ENCODE measurements at places on chromosomes 7 and 10.

GRCh38 chr10:121313119-121313875, 284.9 kb downstream of the FGFR2 start:
- ATAC-seq = no peak

GRCh38 chr10:20005638-20006037, 189.4 kb downstream of the PLXDC2 start:
- ATAC-seq = no peak

DNA sequence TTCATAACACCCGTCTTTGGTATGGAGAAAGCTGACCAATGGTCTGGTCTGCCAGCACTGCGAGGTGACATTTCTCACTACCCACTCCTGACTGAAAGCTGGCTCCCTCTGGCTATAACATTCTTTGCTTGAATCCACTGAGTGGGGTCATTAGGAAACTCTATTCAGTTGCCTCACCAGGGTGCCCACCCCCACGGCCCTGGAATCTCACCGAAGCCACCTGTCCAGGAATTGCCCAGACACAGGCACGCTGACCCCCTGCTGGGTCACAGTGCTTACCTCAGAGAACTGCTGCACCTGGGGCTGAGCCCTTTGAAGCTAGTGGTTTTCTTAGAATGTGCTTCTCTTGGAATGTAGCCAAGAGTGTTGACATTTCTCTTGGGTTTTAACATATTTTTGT, 28.6 kb downstream of the HECW1 start:
- ATAC-seq = no peak

GRCh38 chr10:372566-372965, 237.3 kb downstream of the ZMYND11 start:
- no peak for ATAC-seq

DNA sequence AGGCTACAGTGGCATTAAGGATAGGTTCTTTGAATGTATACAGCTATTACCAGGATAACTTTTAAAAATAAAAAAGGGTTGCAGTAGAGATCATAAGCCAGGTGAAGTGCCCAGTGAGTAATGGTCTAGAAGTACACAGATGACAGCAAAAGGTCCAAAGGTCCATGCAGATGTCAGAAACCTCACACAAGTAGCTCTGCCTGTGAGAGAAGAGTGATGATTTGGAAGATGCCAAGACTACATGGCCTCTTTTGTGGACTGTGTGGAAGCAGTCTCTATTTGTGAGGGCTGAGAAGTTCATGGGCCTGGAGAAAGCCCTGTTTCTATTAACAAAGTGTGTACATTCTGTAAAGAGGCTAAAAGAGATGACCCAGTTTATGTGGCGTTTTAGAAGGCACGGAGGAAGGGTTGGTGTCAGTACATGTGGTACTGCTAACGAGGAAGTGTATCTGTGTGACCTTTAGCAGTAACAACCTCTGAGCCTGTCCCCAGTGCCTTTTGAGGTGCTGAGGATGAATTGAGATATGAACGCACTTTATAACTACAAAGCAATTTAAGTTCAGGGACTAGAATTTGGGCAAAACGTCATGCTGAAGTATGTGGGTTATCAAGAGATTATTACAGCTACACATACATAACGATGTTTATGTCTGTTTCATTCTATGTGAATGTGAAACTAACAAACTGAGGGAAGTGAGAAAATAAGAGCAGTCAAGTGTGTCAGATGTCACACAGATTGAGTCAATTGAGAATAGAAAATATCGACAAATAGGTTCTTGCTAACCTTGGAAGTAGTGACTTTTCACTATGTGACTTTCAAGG, 7.6 kb downstream of the CYCS start:
- ATAC-seq = no peak

- ATAC-seq = no peak
These were observed 5.0 kb upstream of the RBM17 start for GRCh38 chr10:6083523-6084475.

GRCh38 chr7:143299840-143300239, 11.7 kb downstream of the CASP2 start:
- peak; percentile 80 for ATAC-seq

- no peak for ATAC-seq
These were observed 286.0 kb downstream of the RNLS start for GRCh38 chr10:88297103-88297502.

- ATAC-seq = no peak
These were observed 74.9 kb downstream of the BEND7 start for GRCh38 chr10:13453896-13454295.

DNA sequence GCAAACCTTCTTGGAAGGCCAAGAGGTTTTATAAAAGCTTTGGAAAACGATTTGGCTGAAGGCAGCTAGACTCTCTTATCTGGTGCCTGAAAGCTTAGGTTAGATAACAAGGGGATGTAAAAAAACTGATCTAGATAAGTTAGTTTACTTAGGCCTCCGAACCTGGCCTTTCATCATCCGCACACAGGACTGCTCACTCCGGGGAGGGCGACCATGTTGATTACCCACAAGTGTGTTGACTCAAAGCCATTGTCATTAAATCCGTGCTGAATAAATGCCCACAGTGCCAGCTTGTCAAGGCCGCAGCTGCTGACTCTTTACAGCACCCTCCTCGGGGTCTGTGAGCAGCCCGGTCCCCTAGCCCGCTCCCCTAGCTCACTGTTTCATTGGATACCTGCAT, 112.3 kb downstream of the ZFAND4 start:
- no peak for ATAC-seq

DNA sequence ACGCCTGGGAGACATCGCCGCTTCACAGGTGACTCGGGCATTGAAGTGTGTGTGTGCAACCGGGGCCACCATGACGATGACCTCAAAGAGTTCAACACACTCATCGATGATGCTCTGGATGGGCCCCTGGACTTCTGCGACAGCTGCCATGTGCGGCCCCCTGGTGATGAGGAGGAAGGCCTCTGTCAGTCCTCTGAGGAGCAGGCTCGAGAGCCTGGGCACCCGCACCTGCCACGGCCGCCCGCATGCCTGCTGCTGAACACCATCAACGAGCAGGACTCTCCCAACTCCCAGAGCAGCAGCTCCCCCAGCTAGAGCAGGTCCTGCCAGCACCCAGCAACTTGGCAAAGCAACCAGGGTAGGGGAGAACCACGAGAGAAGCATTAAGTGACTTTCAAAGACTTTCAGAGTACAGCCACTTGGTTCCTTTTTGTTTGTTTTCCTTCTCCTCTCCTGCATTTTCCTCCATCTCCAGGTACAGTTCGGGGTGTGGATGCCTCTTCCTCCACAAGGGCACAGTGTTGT, 24.1 kb downstream of the CYP17A1 start:
- no peak for ATAC-seq

- no peak for ATAC-seq
These were observed 193.5 kb downstream of the CFTR start for GRCh38 chr7:117673367-117673766.

Data from SK-N-SH treated with all-trans-retinoic acid at 6 μM for 48 hours (cell line).